A549 treated with CORT108297 at 1 μM for 4 hours (cell line): ENCODE measurements at places on chromosomes 4 and X. TPM values are rescaled to one million over a fixed set of nuclear protein-coding genes. Genes with fewer than 3 reads are reported as not detected.

The SHROOM3 gene
- total RNA-seq = 4.5 to 9.2 TPM (median 7.1 TPM) in 5 replicates

The ZBED1 gene
- total RNA-seq = 30.2 to 32.7 TPM (median 30.3 TPM) in 5 replicates

The FGG gene
- 4.4 to 7.2 TPM (median 4.8 TPM) in 5 replicates for total RNA-seq

The SRPX gene
- 6.1 to 7.1 TPM (median 6.7 TPM) in 5 replicates for total RNA-seq

The MAGEA2 gene
- total RNA-seq = 0.08 to 0.13 TPM (median 0.11 TPM) in 4 of 5 replicates, not detected in the other

The NSUN7 gene
- total RNA-seq = 0.18 to 0.60 TPM (median 0.35 TPM) in 5 replicates

The IL13RA2 gene
- total RNA-seq = 0.06 to 0.08 TPM (median 0.06 TPM) in 3 of 5 replicates, not detected in the others
